RPMI8226 (cell line): ENCODE measurements at places on chromosomes 6 and 20.
A peak's percentile ranks its signal among the peaks of the same experiment; 100 is the strongest.

DNA sequence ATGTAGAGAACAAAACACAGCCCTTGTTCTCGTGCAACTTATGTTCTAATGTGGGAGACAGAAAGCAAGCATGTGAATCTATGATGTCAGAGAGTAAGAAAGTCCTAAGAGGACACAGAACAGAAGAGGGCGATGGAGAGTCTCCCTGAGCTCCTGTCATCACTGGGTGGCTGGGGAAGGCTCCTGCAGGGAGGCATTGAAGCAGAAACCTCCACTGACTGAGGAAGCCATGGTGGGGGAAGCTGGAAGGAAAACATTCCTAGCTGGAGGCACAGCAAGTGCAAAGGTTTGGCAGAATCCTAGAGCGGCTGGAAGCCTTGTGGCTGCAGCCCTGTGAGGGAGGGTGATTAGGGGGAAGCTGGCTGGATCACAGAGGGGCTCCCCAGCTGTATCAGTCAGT, 248.0 kb downstream of the CDH26 start:
- DNase-seq: peak; percentile 37

- no peak for DNase-seq
Measured at GRCh38 chr20:9928281-9928737, 89.4 kb upstream of the PAK5 start.

DNA sequence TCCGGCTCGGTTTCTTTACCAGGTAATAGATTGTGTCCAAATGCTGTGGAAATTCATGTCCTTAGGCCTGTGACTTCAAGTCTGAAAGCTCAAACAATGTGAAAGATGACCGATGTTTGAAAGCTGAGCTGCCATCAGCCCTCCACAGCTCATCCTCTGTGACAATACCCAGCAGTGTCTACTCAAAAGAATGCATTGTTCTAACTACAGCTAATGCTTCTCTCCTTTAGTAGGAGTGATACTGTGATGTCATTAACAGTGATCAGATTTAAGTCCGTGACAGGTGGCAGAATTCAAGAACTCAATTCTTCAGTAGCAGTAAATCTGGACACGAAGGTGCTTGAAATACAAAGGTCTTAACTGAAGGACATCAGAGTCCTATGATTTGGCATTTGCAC, 97.3 kb downstream of the RCAN2 start:
- DNase-seq: no peak

- no peak for DNase-seq
Measured at GRCh38 chr20:32646486-32646885, 27.3 kb downstream of the C20orf203 start.

- DNase-seq: no peak
Measured at GRCh38 chr6:137488150-137489045, 5.8 kb downstream of the OLIG3 start.

GRCh38 chr6:25242567-25242966, 36.6 kb upstream of the CARMIL1 start:
- DNase-seq: no peak
